ENCODE measurements at places on chromosomes 1 and 21.

- DNase-seq = no peak
These were observed 16.4 kb upstream of the ATP1A4 start for GRCh38 chr1:160134791-160135572.

DNA sequence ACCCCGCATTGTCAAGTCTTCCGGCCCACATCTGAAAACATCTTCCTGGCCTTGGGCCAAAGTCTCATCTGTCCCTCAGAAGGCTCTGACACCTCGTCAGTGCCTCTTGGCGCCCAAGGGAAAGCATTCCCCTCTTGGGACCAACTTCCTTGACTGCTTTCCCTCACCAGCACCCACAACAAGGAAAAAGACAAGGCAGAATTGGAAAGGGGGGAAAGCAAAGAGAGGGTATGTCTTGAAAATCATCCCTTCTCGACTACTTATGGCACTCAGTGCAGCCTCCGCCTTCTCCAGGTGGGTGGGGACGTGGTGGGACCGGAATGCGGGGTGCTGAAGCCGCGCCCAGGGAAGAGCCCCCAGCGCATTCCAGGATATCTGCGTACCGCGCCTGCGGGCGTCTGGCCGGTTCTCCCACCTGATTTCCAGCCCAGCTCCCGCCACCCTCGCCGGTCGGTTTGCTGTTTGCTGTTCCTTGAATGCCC, 554 bp upstream of the SLC39A1 start:
- no peak for DNase-seq

- DNase-seq = no peak
These were observed 10.2 kb upstream of the NAV1 start for GRCh38 chr1:201528631-201529252.

- DNase-seq = no peak
These were observed 961 bp upstream of the FUCA1 start for GRCh38 chr1:23869051-23869450.

- DNase-seq = no peak
These were observed 37.6 kb upstream of the CLIC4 start for GRCh38 chr1:24707687-24708086.

DNA sequence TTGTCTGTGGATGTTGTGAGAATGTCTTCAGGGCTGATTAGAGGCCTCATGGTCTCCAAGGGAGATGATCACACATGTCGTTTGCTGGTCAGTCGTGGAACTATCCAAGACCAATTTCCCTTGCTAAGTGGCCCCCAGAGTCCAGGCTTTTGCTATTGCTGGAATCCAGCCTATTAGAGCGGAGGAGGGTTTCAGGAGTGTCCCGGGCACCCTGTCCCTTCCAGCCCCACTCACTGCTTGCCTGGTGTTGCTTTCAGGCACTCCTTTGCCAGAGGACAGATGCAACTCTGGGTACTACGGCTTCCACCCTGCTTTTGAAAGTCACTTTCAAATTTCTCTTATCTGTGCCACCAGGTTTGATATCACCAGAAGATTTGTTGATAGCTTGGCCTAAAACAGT, 149.1 kb downstream of the NOS1AP start:
- no peak for DNase-seq

GRCh38 chr1:230758709-230759368, 11.7 kb downstream of the CAPN9 start:
- DNase-seq = no peak

DNA sequence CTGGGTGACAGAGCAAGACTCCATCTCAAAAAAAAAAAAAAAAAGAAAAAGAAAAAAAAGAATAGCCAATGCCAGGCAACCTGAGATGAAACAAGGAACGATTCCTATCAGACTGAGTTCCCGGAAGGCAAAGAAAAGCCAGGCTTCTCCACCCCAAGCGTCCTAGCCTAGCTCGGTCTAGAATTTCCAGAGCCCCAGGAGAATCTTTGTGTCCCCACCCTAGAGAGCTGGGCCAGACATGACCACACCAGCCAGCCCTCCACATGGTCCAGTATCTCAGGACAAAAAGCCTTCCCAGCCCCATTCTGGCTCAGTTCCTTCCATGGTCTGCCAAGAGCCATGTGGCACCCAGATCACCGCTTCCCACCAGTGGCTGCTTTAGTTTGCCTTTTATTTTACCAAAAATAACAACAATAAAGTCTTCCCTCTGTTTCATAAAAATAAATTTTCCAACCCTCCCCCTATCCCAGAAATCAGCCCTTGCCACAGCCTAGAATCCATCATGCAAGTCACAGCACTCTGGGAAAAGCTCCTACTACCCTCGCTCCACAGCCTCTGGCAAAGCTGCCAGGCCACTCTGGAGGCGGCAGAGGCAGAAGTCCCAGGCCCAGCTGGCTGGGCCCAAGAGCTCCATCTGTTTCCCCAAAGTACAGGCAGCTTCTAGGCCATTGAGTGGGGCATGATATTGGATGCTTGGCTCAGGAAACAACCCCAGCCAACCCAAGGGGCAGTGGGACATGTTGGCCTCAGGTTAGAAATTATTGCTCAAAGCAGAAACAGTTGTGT, 3.5 kb upstream of the MKNK1 start:
- no peak for DNase-seq
